ENCODE measurements at places on chromosomes 11 and 22.

DNA sequence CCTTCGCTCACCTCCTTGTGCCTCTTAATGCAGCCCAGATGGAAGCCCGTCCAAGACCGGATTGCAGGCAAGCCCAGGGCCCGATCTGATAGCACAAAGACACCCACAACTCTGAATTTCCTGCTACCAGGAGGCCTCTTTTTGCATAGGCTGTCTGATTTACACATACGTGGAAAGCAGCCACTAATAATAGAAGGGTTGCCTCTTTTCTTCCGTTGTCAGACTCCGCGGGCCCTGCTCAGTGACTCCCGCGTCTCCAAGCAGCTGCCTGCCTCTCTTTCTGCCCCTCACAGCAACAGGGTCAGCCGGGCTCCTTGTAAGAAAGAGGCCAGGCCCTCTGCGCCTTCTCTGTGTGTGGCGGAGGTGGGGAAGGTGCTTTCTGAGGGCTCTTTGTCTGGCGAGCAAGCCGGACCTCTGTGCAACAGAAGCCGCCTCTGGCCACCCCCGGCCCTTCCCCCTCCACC, 26.7 kb downstream of the FLI1 start:
- no peak for DNase-seq

GRCh38 chr11:41281131-41281742, 178.2 kb downstream of the LRRC4C start:
- DNase-seq, result no peak

DNA sequence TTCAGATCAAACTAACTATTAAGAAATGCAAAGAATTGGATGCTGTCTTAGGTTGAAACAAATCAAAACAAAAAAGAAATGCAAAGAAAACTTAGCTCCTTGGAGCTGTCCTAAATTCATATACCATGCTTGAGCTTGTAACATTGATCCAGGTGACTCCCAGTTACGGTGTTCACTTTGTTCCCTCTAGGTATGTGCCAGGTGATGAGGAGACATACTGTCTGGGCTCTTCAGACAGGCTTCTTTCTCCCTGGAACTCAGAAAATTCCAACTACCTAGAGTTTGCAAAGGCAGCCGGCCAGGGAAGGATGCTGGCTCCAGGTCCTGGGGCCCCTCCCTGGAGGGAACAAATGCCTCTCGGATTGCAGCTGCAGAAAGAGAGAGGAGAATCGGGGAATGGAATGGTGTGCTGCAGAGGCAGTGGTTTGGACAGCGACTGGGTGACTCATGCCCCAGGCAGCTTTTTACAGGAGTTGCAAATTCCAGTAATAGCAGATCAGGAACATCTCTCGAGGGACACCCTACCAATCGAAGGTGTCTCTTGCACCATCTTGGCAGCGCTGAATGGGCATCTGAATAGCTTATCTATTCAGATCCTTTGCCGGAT, 12.3 kb upstream of the ASPHD2 start:
- no peak for DNase-seq

- DNase-seq, result no peak
Observed at GRCh38 chr11:26839911-26840698, 118.2 kb upstream of the SLC5A12 start.

DNA sequence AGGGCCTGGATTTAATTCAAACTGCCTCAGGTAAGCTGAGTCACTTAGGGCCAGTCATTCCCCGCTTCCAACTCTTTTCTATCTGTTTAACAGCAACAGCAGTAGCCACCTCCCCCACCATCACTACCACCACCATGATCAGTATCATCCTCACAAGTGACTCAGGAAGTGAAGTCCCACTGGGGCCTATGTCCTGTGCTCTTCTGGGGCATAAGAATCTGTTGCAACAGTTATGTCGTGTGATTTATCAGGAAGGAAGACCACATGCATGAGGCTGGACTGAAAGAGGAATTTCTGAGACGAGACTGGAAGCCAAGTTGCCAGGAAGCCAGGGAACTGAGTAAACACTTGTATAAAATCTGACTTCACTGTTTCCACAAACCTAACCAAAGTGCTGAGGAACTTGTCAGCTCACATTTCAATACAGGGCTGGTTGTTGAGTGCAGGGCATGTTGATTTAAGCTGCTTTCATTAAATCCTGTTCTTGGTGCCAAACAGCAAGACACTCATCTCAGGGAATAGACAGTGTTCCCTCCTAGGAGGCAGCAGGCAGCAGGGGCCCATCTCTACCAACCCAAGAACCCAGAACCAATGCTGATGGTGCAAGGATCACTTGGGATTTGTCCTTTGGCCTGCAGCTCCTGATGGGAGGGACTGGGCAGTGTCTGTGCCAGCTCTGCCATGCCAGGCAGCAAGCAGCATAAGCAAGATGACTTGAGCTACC, 226.7 kb upstream of the NARS2 start:
- DNase-seq, result no peak

DNA sequence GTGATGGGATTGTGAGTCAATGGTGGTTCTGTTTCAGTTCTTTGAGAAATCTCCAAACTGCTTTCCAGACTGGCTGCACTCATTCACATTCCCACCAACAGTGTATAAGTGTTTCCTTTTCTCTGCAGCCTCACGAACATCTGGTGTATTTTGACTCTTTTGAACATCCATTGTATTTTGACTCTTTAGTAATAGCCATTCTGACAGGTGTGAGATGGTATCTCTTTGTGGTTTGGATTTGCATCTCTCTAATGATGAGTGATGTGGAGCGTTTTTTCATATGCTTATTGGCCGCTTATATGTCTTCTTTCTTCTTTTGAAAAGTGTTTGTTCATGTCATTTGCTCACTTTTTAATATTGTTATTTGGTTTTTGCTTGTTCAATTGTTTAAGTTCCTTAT, 19.4 kb downstream of the NELL1 start:
- no peak for DNase-seq

DNA sequence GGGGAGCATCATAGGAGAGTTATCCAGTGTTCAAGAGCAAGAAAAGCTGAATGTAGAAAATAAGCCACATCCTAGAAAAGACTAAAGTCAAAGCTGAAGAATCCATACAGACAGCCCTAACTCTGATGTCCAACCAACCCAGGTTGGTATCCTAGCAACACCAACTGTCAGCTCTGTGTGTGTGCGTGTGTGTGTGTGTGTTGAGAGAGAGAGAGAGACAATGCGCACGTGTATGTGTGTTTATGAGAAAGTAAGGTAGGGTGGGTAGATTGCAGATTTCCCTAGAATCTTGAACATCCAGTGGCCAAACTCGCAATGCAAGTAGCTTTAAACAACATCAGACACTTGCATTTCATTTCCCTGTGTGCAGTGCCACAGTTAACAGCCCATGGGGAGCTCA, 274.9 kb downstream of the FAM181B start:
- DNase-seq, result no peak

- DNase-seq, result no peak
Observed at GRCh38 chr11:116611998-116612620, 160.7 kb downstream of the BUD13 start.

GRCh38 chr11:126405374-126405773, 49.9 kb downstream of the ST3GAL4 start:
- DNase-seq, result no peak

- DNase-seq, result peak; percentile 37
Observed at GRCh38 chr11:72091292-72091691, 10.6 kb downstream of the LRRC51 start.

All from stimulated activated CD8-positive, alpha-beta memory T cell treated with anti-CD3 and anti-CD28 coated beads, Interleukin-4, amount 100 ng/mL, for 24 hours (primary cell).